ENCODE measurements at places on chromosomes 4 and X.

GRCh38 chr4:165873298-165874071 lies 448 bp downstream of the TLL1 start:
- DNase-seq, result no peak

GRCh38 chrX:109199726-109200125 lies 282.2 kb downstream of the GUCY2F start:
- no peak for DNase-seq

- DNase-seq, result no peak
Observed at GRCh38 chrX:150207733-150208132, 155.4 kb upstream of the MAMLD1 start.

- DNase-seq, result no peak
Observed at GRCh38 chrX:64850371-64851082, 125.7 kb downstream of the ZC4H2 start.
